ENCODE measurements at places on chromosomes 2 and 18.

GRCh38 chr2:192604295-192604694 lies 409.6 kb upstream of the TMEFF2 start:
- DNase-seq: no peak

DNA sequence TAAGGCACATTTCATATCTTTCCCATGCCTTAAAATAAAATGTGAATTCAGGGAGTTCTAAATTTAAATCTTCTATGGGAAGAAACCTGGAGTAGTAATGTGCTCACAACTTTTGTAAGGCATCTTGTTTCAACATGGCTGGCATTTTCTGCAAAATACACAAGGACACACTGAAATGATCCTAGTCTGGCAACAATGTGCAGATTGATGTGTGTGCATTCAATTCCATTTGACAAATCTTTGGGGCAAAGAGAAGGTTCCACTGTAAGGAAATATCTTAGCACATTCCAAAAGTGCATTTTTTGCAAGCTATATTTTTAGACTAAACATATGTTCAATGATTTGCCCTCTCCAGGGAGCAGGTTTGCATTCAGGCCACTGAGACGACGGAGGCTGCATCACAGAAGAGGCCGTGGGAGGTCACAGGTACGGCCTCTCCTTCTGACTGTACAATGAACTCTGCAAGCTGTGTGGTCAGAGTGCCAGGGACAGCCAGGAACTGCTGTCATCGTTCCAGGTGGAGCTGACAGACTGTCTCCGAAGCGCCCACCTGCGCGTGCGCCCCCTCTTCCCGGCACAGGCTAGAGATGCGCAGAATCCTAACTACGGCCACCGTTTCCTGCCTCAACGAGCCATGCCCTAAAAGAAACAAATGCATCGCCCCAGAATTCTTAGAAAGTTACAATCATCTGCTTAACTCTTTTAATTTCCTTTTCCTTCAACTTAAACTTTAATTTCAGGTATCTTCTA lies 149.2 kb upstream of the POU3F3 start:
- DNase-seq: no peak

GRCh38 chr2:161146996-161147395 lies 13.2 kb upstream of the TANK start:
- no peak for DNase-seq

GRCh38 chr18:78169174-78169864 lies 810.3 kb upstream of the SALL3 start:
- no peak for DNase-seq

Measured in H54 (cell line).